ENCODE measurements at places on chromosomes 6 and 20.

GRCh38 chr6:134020071-134020470 lies 32.4 kb downstream of the SLC2A12 start:
- no peak for DNase-seq

- DNase-seq: no peak
These were observed 78.0 kb downstream of the TRMT11 start for GRCh38 chr6:126064257-126064747.

DNA sequence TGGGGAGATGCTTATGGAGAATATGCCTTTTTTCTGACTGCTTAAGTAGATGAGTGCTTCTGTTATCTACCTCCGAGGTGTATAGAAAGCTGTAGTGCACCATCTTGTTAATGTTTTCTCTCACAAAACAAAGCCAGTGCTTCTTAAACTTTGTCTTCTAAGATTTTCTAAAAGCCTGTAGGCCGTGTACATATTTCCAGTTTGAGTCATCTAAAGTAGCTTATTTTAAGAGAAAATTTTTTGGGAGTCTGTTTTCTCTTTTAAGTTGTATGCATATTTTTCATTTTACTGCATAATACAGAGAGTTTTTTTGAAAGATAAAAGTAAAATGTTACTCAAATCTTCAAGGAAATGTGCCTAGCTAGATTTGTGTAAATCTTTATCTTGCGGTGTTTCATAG lies 151.7 kb downstream of the GRIK2 start:
- DNase-seq: no peak

DNA sequence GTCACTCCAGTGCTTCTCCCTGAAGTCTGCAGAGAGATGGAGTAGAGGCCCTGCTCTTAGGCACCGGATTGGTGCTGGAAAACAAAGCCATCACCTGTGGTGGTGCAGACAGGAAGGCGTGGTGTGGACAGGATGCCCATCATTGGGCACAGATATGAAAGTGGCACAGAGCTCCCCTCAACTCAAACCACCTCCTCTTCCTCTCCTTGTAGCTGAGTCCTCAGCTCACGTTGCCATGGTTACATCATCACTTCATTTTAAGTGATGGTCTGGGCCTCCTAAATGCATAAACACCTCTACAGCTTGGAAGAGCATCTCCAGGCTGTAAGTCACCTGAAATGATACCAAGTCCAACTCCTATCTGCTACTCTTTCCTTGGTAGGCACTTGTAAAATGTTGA lies 8.0 kb upstream of the RTF2 start:
- no peak for DNase-seq

- DNase-seq: no peak
These were observed 680.2 kb upstream of the MMS22L start for GRCh38 chr6:97963193-97963592.

DNA sequence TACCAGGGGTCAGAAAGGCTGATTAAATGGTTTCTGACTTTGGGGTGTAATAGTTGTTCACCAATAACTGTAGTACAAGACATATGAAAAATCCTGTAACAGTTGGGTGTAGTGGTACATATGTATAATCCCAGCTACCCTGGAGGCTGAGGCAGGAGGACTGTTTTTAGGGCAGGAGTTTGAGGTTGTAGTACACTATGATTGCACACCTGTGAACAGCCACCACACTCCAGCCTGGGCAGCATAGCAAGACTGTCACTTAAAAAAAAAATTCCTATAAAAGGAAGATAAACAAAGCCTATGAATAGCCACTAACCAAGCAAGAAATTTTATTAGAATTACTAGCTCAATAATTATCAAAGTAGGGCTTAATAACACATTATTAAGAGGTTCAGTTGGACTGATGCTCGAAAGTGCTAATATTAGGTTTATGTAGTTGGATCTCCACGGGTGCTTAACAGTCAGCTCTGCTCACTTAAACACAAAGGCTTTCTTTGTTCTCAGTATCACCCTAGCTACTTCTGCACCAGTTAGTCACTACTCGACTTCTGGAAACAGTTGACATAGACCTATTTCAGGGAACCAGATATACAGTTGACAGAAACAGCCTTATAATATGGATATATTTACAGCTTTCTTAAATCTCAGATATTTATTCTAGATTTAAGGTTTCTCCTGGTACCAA lies 113.0 kb downstream of the MTFR2 start:
- no peak for DNase-seq

DNA sequence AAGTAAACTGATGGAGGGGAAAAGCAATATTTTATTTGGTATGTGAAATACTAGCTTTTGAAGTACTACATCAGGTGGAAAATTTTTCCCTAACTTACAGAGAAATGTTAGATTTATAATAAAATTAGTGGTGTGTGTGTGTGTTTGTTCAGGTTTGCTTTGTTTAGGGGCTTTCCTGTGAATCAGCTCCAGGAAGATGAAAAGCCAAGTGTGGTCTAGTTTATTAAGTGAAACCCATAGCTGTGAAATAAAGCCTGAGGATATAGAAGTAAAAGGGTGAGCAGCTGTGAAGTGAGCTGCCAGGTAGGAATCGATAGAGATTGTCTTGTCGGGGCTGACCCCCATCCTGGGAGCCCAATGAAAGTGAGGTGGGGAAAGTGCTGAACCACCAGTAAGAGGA lies 347.6 kb upstream of the IMPG1 start:
- no peak for DNase-seq

DNA sequence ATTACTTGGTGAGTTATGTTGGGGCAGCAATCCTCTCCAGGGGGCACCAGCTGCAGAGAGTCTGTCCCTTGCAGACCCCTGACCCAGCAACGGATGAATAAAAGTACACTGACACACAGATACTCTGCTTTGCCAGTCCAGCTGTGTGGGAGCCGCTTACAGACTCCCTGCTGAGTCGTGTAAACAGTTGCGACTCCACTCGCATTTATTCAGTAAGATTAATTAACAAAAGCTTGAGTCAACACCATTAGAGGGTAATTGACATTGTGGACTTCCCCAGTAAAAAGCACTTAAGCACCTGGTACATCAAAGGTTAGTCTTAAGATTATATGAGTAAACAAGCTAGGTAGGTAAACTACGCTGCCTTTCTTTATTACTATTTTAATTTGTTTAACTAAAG lies 92.0 kb upstream of the TMEM181 start:
- no peak for DNase-seq

- no peak for DNase-seq
These were observed 361.0 kb downstream of the CD83 start for GRCh38 chr6:14478381-14479225.

Data from CD4-positive, alpha-beta T cell (primary cell).